Fibroblast of villous mesenchyme (primary cell): ENCODE measurements at places on chromosomes 2 and 18. TPM values are rescaled to one million over a fixed set of nuclear protein-coding genes. Genes with fewer than 3 reads are reported as not detected.

- DNase-seq: no peak
These were observed 76.2 kb downstream of the DCDC2C start for GRCh38 chr2:3779496-3780049.

DNA sequence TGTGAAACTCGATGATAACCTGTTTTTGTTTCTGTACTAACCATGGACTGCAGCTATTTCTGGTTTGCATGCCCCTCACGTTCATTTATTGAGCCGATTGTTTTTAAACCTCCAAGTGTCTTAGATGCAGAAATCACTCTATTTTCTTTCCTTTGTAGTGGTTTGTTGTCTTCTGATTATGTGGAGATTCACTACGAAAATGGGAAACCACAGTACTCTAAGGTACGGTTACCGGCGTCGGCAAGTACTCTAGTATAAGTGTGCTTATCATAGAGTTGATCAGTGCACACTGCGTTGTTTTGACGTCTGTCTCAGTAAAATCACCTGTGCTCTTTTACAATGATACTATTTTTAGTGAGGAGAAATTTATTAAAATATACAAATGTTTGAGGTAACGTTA is 87.4 kb downstream of the ADAM23 start:
- DNase-seq: no peak

- no peak for DNase-seq
These were observed 92.1 kb upstream of the EFEMP1 start for GRCh38 chr2:56015711-56016115.

DNA sequence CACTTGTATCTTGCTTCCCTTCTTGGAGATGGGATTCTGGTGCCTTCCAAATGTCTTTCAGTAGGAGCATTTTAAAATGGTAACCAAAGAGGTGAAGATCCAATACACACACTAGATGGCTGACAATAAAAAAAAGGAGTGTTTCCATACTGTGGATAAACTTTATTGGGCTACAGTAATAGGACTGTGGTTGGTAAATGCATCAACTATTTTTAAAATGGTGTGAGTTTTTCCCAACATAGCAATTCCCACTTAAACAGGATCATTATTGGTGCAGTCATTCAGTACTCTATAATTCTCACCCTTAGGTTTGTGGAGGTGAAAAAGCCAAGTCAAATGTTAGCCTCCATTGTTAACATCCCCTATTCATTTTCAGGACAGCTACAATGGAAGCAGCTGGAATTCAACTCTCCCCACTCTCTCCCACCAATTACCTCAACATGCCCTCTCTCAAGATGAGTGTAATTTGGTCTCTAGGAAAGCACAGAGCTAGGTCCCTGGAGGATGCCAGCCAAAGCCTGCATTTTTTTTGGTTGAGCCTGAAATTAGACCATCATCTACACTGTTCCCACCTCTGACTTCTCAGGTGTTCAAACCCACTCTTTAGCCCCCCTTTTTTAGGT is 273.3 kb downstream of the TCF4 start:
- DNase-seq: no peak

- no peak for DNase-seq
These were observed 295.3 kb downstream of the LRRTM1 start for GRCh38 chr2:80009211-80009610.

DNA sequence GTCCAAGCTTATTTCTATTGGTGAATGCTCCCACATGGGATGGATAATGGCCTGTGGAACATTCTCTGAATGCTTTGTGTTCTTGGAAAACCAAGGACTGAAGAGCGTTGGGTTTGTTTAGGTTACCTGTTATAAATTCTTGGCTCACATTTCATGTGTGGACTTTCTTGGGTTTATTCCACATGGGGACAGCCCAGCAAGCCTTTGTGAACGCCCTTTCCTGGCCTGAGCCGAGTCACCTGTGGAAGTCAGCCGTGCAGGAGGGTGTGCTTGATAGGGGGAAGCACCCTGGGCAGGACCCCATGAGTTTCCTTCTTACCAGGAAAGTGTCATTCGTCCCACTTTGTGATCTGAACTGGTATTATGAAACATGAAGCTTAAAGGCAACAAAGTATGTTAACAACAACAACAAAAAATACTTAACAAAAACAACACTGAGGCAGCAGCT is 4.1 kb downstream of the RAB31 start:
- no peak for DNase-seq

DNA sequence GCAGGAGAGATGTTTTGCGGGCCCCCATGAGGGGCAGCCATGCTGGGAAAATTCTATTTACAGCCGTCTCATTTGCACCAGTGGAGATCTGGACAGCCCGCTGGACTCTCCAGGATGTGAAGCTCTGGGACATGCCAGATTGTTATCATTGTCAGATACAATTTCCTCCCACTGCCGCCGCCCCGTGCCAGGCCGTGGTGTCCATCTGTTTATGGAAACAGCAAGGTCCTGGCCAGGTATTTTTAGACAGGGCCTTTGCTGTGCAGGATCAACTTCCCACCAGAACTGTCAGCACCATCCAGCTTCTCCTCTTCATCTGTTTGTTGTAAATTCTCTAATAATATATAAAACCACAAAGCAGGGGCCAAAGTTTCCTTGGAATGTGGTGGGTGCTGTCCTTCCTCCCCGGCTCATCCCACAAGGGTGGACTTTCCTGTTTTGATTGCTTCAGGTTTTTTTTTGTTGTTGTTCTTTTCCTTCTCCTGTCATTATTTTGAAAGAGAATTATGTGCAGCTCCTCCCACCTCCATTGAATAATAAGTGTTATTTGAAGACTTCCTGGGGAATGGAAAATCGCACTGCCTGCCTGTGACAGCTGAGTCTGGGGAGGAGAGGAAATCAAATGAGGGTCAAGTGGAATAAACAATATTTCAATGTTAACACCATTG is 398.1 kb downstream of the TNS1 start:
- DNase-seq: no peak

DNA sequence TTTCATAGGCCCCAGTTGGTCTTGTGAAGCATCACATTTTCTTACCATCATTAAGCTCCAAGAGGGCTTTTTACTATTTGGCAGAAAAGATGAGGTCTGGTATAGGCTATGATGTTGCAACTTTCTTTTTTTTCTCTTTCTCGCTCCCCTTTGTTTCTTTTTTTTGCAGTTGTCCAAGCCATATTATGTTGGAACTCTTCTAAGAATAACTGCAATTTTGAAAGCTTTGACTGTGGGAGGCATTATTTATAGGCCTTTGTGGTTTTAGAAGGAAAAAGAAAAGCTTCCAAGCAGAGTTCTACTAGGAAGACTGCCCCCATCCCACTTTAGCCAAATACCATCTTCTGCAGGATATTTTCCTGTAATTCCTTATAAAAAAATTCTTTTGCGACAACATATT is 571.6 kb downstream of the ARHGAP15 start:
- DNase-seq: no peak

GRCh38 chr2:240367721-240368120 is 67.7 kb upstream of the GPC1 start:
- DNase-seq: no peak

The PID1 gene
- total RNA-seq: 12.1 and 16.4 TPM in 2 replicates

The ERBB4 gene
- under 0.01 TPM in 1 of 2 replicates, not detected in the other for total RNA-seq

The SFT2D3 gene
- total RNA-seq: 4.7 and 5.8 TPM in 2 replicates

The MOGAT1 gene
- not detected in 2 replicates for total RNA-seq

The TMEM169 gene
- total RNA-seq: 0.32 and 0.43 TPM in 2 replicates

The C2orf15 gene
- total RNA-seq: not detected in 2 replicates
